Hematopoietic multipotent progenitor cell (in vitro differentiated cells): ENCODE measurements at places on chromosomes 2 and 18.

DNA sequence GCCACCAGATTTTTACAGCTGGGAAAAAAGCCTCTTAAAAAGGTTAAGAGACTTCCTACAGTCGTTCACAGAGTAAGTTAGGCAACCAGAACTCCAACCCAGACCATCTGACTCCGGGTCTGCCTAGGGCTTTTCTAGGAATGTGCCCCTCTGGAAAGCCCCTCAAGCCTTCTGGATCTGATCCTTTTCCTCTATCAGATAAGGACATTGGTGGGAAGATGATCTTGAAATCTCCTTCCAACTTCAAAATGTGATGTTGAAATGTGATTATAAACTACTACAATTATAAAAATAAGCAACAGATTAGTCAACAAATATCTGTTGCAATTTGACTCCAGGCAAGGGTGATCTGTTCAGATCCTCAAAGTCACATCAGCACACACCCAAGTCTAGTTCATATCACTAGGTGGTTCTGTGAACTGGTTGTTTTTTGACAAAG lies 270.4 kb downstream of the ARHGAP15 start:
- no peak for DNase-seq

DNA sequence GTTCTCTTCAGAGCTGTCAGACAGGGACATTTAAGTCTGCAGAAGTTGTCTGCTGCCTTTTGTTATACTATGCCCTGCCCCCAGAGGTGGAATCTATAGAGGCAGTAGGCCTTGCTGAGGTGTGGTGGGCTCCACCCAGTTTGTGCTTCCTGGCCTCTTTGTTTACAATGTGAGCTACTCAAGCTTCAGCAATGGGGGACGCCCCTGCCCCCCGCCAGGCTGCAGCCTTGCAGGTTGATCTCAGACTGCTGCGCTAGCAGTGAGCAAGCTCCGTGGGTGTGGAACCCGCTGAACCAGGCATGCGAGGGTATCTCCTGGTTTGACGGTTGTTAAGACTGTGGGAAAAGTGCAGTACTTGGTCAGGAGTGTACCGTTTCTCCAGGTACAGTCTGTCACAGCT lies 24.0 kb upstream of the PAIP2B start:
- DNase-seq, result no peak

DNA sequence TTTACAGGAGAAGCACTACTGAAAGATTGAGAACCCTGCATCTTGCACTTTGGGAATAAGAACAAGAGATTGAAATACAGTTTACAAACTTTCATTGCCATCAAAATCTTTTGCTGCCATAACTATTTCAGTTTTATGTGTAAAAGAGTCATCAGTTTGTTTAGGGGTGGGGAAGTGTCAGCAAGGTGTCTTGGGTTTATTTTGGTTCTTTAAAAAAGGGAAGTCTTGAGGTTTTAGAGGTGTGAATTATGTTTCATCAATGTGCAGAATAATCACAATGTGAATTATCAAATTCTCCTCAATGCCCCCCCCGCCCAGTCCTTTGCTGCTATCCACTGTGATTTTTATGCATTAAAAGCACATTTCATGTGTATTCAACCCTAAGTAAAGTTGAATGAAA lies 37.4 kb downstream of the SOCS6 start:
- no peak for DNase-seq

GRCh38 chr2:134842930-134843490 lies 4.6 kb downstream of the ACMSD start:
- DNase-seq, result no peak

- no peak for DNase-seq
Measured at GRCh38 chr2:9998916-9999654, 44.3 kb upstream of the KLF11 start.

- DNase-seq, result no peak
Measured at GRCh38 chr18:7607540-7608173, 40.5 kb downstream of the PTPRM start.

DNA sequence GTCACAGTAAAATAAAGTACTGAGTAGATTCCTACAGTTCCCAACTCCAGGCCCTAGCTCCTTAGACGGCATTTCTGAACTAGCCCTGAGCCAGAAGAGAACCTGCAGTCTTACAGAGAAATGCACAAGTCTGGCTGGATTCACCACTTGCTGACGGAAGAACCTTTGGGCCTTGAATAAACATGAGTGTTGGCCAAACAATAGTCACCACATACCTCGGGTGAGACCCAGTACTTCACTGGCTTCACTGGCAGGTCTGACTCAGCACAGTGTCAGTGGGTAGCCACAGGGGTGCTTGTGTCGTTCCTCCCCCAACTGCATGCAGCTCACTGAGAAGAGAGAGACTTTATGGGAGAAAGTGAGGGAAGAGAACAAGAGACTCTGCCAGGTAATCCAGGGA lies 88.9 kb downstream of the TMEM185B start:
- no peak for DNase-seq

- DNase-seq, result no peak
Measured at GRCh38 chr18:59610546-59611140, 86.6 kb downstream of the CCBE1 start.

DNA sequence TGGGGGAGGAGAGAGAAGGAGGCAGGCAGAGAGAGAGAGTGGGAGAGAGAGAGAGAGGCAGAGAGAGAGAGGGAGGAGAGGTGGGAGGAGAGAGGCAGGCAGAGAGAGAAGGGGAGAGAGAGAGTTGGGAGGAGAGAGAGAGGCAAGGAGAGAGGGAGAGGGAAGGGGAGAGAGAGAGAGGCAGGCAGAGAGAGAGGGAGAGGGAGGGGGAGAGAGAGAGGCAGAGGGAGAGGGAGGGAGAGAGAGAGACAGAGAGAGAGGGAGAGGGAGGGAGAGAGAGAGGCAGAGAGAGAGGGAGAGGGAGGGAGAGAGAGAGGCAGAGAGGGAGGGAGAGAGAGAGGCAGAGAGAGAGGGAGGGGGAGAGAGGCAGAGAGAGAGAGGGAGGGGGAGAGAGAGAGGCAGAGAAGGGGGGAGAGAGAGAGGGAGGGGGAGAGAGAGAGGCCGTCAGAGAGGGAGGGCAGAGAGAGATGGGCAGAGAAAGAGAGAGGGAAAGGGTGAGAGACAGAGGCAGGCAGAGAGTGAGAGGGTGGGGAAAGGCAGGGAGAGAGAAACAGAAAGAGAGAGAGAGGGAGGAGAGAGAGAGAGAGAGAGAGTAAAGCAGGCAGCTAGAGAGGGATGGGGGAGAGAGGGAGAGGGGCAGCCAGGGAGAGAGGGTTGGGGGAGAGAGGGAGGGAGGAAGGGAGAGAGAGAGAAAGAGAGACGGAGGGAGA lies 122.2 kb upstream of the PXDN start:
- DNase-seq, result no peak

GRCh38 chr2:219722276-219722879 lies 94.9 kb downstream of the SLC4A3 start:
- no peak for DNase-seq

GRCh38 chr2:73174244-73174643 lies 28.1 kb upstream of the NOTO start:
- DNase-seq, result no peak

DNA sequence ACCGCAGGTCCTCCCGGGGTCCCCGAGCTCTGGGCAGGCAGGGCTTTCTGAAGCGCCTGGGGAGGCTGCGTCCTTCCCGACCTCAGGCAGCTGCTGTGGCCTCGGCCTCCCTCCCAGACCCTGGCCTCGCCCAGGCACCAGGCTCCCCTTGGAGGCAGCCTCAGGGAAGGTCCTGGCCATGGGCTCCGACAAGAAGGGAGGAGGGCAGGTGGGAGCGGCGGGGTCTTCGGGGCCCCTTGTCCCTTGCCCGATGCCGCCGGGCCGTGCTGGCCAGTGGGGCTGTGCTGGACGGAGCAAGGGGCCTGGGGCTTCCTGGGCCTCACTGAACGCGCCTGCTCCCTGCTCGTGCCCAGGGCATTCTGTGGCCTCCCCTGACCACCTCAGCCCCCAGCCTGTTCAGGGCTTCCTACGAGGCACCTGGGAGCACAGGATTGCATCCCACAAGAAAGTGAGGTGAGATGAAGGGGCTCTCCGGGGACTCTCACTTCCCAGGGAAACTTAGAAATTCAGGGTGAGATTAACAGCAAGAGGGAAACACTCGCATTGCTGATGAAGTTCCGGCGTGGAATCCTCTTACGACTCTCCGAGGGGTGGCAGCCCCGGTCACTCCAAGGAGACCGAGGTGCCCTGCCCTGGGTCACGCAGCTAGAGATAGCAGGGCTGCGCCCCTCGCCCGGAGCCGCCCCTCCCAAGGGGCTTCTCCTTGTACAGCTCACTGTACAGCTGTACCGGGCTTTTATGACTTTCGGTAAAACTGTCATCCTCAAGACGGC lies 778 bp downstream of the MFSD2B start:
- DNase-seq, result no peak

DNA sequence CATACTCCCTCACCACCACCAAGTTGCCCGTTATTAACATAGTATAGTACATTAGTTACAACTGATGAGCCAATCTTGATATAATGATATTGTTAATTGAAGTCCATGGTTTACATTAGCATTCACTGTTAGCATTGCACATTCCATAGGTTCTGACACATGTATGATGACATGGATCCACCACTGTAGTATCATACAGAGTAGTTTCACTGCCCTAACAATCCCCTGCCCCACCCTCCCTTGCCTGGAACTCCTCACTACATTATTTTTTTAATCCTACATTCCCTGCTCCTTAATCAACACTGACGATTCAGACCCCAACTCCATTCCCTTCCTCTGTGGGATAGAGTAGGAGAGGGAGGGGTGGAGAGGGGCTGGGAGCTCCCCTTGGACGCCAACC lies 20.2 kb upstream of the ST3GAL5 start:
- DNase-seq, result no peak

GRCh38 chr18:11991021-11991795 lies 9.9 kb downstream of the IMPA2 start:
- no peak for DNase-seq

GRCh38 chr18:55592572-55592971 lies 4.6 kb upstream of the TCF4 start:
- no peak for DNase-seq

- DNase-seq, result no peak
Measured at GRCh38 chr2:27946530-27947060, 56.1 kb downstream of the BABAM2 start.

- DNase-seq, result peak; percentile 48
Measured at GRCh38 chr2:12587729-12588522, 128.8 kb upstream of the TRIB2 start.

- DNase-seq, result no peak
Measured at GRCh38 chr2:225995796-225996461, 596.4 kb downstream of the NYAP2 start.

DNA sequence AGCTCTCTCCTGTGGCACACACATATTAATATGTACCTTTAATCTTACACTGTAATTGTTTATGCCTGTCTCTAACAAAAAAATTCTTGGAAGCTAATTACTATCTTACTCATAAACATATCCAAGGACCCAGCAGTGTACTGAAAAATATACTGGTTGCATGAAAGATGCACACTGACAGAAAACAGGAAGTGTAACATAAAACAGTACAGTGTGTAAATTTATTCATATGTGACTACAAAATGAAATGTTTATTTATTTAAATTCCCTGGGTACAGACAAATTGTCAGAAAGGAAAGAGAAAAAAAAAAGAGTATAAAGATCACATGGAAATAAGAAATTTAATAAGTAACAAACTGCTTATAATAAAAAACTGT lies 28.5 kb downstream of the TMEM131 start:
- DNase-seq, result no peak

DNA sequence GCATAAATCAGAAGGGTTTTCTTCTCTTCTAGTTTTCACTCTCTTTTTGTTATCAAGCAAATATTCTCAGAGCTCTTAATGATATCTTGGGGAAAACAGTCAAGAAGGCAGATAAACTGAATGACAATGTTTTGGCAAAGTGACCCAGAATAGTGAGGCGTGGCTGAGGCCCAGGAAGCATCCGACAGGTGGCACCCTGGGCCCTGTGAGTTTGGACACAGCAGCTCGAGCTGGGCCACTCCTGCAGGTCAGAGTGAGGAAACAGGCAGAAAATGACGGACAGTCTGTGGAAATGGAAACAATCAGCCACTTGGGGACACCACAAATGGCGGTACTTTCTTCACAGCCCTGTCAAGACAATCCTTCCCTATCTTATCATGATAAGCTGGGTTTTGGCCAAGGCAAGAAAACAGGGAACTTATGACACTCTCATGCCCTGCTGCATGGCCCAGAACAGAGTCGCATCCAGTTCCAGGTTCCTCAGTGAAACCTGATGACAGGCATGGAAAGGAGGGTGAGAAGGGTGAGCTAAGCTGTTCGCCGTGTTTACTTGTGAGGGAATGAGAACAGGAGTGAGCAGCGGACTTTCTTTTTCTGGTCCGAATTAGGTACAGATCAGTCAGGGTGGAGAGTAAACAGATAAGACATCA lies 32.1 kb downstream of the MRPL44 start:
- no peak for DNase-seq

- DNase-seq, result no peak
Measured at GRCh38 chr2:203897544-203897943, 30.0 kb downstream of the CTLA4 start.

- DNase-seq, result no peak
Measured at GRCh38 chr2:71130905-71131244, 441 bp downstream of the MPHOSPH10 start.

DNA sequence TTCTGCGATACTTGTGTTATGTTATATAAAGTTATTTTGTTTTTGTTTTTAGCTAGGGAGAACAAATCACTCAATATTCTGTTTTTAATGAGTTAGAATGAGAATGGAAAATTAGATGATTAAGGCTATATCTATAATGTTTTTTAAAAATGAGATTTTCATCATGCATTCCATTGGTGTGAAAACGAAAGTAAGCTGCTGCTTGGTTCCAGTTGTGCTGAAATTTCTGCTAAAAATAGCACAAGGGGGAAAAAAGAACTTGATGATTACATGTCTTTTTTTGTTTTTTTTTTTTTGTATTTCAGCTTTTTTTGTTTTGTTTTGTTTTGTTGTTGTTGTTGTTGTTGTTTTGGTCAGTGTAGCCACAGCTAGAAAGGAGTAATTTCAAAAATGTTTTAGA lies 242.6 kb upstream of the KCNJ3 start:
- no peak for DNase-seq

DNA sequence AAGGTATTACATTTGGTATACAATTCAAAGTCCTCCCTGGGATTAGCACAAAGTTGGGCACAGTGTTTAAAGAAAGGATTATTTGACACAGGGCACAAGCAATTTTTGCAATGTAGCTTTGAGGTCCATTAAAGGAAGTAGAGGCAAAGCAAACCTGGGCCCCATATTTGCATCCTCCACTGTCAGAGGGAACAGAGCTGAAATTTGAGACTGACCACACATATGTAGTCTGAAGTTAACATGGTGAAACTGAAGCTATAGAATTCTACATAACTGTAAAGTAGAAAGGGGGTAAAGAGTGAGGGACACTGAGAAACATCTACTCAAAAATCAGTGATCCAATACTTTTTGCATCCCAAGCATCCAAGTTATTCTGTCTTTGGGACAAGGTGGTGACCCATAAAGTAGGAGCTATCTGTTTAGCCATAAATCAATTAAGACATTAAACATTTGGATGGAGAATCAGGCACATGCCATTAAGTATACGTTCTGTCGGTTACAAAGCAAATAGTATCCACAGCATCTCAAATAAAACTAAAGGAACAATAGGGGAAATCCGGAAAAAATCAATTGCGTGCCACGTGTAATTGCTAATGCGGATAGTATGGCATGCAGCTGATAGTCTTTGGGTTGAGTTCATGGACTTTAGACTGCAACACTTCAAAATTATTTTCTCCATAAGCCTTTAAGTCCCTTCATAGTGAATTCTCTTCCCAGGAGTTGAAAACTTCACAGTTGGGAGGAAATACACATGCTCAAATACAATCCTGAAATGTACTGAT lies 72.6 kb downstream of the PLEKHM3 start:
- DNase-seq, result no peak

GRCh38 chr2:28137221-28137620 lies 246.7 kb downstream of the BABAM2 start:
- no peak for DNase-seq

GRCh38 chr2:121336528-121337294 lies 51.7 kb upstream of the TFCP2L1 start:
- no peak for DNase-seq
